Tibial artery (tissue), 4 donors: ENCODE measurements at places on chromosomes 12 and 14.

DNA sequence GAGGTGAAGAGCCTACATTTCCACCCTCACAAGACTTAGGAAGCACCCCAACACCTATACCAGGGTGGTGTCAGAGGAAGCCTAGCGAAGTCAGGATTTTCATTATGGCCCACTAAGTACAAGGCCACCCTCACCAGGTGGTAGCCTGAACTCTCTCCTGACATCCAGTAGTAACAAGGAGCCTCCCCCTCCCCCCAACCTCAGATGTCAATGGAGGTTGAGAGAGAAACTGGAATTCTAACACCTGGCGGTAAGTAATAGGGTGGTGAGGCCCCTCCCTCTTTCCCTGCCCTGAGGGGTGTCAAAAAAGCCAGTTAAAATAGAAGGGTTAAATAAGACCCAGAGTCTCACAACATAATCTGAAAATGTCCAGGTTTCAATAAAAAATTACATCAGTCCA is 37.6 kb downstream of the SINHCAF start:
- no peak overlapping the region for H3K4me3 ChIP-seq
- no peaks in the 10 kb centered on the region for H3K4me1 ChIP-seq
- no peak overlapping the region for H3K27ac ChIP-seq
- H3K36me3 ChIP-seq: peaks cover 38% of the 10 kb centered on the region

- no peaks in the 10 kb centered on the region for H3K27me3 ChIP-seq
- peaks cover 10% of the 10 kb centered on the region for H3K36me3 ChIP-seq
- H3K4me3 ChIP-seq: no peak overlapping the region
- DNase-seq: no peak
- peak overlapping the region; percentile 61 for H3K27ac ChIP-seq
Observed at GRCh38 chr14:101926620-101927019, 37.8 kb upstream of the DYNC1H1 start.

- H3K4me1 ChIP-seq: no peaks in the 10 kb centered on the region
- DNase-seq: no peak
- no peaks in the 10 kb centered on the region for H3K36me3 ChIP-seq
- no peaks in the 10 kb centered on the region for H3K27me3 ChIP-seq
Observed at GRCh38 chr14:58836303-58836974, 198.7 kb downstream of the DACT1 start.

DNA sequence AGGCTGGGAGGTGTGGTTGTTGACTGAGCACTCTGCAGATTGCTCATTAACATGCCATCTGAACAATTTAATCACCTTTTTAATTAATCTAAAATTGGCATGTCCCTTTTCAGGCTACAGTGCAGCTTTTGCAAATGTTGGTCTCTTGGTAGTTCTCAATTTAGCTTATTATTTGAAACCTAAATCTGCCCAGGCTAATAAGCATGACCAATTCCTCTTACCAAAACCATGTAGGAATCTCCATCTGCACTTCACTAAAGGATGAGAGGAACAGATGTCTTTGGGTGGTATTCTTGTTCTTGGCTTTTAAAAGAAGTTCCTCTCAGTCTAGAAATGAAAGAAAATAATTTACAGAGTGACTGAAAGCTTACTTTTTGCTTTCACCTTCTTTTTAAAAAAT is 190.1 kb upstream of the RMST start:
- no peaks in the 10 kb centered on the region for H3K27me3 ChIP-seq
- H3K27ac ChIP-seq: no peak overlapping the region
- no peak overlapping the region for H3K4me3 ChIP-seq
- no peaks in the 10 kb centered on the region for H3K36me3 ChIP-seq
- DNase-seq: no peak

DNA sequence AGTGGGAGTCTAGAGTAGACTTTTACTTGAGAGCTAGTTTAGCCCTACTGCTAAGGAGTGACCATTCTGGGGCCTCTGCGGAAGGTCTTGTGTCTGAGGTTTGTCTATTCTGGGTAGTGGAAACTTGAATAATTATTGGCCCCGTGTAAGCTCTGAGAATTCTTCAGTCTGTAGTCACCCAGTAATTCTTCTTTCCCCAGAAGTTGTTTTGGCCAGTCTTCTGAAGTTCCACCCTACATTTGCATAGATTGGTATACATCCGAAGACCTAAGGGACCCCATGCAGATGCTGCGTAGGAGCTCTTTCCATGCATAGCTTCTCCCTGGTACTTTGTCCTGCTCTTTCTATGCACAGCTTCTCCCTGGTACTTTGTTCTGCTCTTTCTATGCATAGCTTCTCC is 12.8 kb downstream of the CYP46A1 start:
- no peak overlapping the region for H3K4me3 ChIP-seq
- no peaks in the 10 kb centered on the region for H3K36me3 ChIP-seq
- DNase-seq: no peak
- no peaks in the 10 kb centered on the region for H3K27me3 ChIP-seq

GRCh38 chr14:43706900-43707299 is 800.2 kb downstream of the FSCB start:
- no peak overlapping the region for H3K27ac ChIP-seq
- no peak for DNase-seq
- H3K36me3 ChIP-seq: no peaks in the 10 kb centered on the region
- H3K4me1 ChIP-seq: no peaks in the 10 kb centered on the region
- no peaks in the 10 kb centered on the region for H3K27me3 ChIP-seq

GRCh38 chr14:99568567-99569560 is 35.1 kb downstream of the CCDC85C start:
- peaks cover 78% of the 10 kb centered on the region for H3K4me1 ChIP-seq
- H3K27ac ChIP-seq: no peak overlapping the region
- no peaks in the 10 kb centered on the region for H3K27me3 ChIP-seq
- H3K4me3 ChIP-seq: no peak overlapping the region

GRCh38 chr12:97151481-97151880 is 244.4 kb downstream of the NEDD1 start:
- H3K27ac ChIP-seq: no peak overlapping the region
- H3K27me3 ChIP-seq: no peaks in the 10 kb centered on the region
- no peak for DNase-seq
- no peaks in the 10 kb centered on the region for H3K4me1 ChIP-seq
- H3K36me3 ChIP-seq: no peaks in the 10 kb centered on the region
- no peak overlapping the region for H3K4me3 ChIP-seq

- DNase-seq: no peak
- peaks cover 50% of the 10 kb centered on the region for H3K27me3 ChIP-seq
- H3K4me1 ChIP-seq: peaks cover 6% of the 10 kb centered on the region
- H3K27ac ChIP-seq: no peak overlapping the region
- H3K4me3 ChIP-seq: no peak overlapping the region
Observed at GRCh38 chr14:102538602-102539543, 29.3 kb upstream of the ANKRD9 start.

- H3K27me3 ChIP-seq: no peaks in the 10 kb centered on the region
- no peak overlapping the region for H3K27ac ChIP-seq
- DNase-seq: no peak
- H3K36me3 ChIP-seq: no peaks in the 10 kb centered on the region
- no peaks in the 10 kb centered on the region for H3K4me1 ChIP-seq
- H3K4me3 ChIP-seq: no peak overlapping the region
Observed at GRCh38 chr12:28427046-28427445, 236.8 kb downstream of the CCDC91 start.

GRCh38 chr12:39074063-39074462 is 168.7 kb upstream of the CPNE8 start:
- no peaks in the 10 kb centered on the region for H3K27me3 ChIP-seq
- H3K4me1 ChIP-seq: no peaks in the 10 kb centered on the region
- H3K4me3 ChIP-seq: no peak overlapping the region
- no peak overlapping the region for H3K27ac ChIP-seq
- H3K36me3 ChIP-seq: no peaks in the 10 kb centered on the region

DNA sequence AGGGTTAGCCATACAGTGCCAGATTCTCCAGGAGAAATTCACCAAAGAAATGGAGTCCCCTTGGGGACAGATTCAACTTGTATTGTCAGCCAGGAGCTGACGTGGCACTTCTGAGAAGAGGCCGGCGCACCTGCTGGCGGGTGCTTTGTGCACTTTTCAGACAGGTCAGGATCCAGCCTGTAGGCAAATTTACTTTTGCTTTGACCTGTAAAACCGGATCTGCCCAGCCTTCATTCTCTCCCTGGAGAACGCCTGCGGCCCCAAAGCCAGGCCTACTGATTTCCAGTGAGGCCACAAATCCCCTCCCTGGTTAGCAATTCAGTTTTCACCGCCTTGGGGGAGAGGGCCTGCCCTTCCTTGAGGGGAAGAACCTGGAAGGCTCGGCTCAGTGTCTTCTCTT is 17.4 kb downstream of the P2RX4 start:
- H3K4me1 ChIP-seq: no peaks in the 10 kb centered on the region
- no peak overlapping the region for H3K27ac ChIP-seq
- H3K4me3 ChIP-seq: no peak overlapping the region
- H3K36me3 ChIP-seq: peaks cover 16% of the 10 kb centered on the region
- no peak for DNase-seq
- no peaks in the 10 kb centered on the region for H3K27me3 ChIP-seq

- H3K4me3 ChIP-seq: no peak overlapping the region
- peaks cover 14% of the 10 kb centered on the region for H3K27me3 ChIP-seq
Observed at GRCh38 chr12:57720606-57721595, 17.6 kb downstream of the AGAP2 start.

- DNase-seq: no peak
- H3K27me3 ChIP-seq: no peaks in the 10 kb centered on the region
- H3K27ac ChIP-seq: no peak overlapping the region
- peaks cover 6% of the 10 kb centered on the region for H3K36me3 ChIP-seq
Observed at GRCh38 chr12:130978785-130979184, 25.1 kb downstream of the ADGRD1 start.

- H3K27ac ChIP-seq: no peak overlapping the region
- no peaks in the 10 kb centered on the region for H3K27me3 ChIP-seq
- DNase-seq: no peak
Observed at GRCh38 chr12:112738531-112738930, 53.0 kb upstream of the RPH3A start.
